Left renal cortex interstitium (tissue), 4 donors: ENCODE measurements at places on chromosomes 4 and X. TPM values are rescaled to one million over a fixed set of nuclear protein-coding genes. Genes with fewer than 3 reads are reported as not detected.

GRCh38 chrX:850471-850916, 219.9 kb downstream of the SHOX start:
- no peak for DNase-seq

DNA sequence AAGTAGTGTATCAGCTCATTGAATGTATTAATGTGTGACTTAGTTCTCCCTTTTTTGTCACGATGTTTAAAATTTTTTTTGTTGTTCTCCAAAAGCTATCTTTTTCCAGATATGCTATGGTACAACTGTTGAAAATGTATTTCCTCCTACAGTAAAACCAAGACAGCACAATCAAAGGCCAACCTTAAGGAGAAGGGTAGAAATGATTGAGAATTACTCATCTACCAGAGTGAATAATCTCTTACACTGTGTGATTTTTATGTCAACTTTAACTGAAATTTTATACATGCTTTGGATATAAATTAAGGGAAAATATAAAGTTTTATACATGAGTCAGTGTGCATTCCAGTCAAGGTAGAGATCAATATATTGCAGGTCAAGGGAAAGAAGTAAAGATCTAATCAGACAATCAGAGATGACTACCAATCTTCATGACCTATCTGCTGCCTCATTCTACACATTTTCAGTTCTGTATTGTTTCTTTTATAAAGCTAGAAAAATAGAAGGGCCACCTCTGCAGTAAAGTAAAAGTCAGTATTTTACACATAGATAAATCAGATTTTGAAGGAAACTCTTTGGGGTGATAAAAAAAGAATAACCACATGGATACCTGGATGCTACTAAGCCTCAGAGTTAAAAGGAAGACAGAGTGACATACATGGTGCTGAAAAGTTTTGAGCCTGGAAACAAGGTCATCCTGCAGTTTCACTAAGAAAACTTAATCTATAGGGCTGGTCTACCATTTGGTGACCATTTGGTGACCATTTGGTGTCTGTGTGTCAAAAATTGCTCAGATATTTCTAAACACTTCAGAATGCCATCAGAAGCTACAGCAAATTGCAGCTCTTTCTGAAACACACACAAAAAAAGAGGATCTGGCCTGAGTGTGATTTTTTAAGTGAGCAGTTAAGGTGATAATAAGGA, 1.6 kb downstream of the FAM13A start:
- DNase-seq, result peak; percentile 0

- DNase-seq, result no peak
Measured at GRCh38 chrX:6460893-6461490, 73.9 kb downstream of the VCX3A start.

- DNase-seq, result no peak
Measured at GRCh38 chr4:155975511-155975910, 21.8 kb upstream of the CTSO start.

DNA sequence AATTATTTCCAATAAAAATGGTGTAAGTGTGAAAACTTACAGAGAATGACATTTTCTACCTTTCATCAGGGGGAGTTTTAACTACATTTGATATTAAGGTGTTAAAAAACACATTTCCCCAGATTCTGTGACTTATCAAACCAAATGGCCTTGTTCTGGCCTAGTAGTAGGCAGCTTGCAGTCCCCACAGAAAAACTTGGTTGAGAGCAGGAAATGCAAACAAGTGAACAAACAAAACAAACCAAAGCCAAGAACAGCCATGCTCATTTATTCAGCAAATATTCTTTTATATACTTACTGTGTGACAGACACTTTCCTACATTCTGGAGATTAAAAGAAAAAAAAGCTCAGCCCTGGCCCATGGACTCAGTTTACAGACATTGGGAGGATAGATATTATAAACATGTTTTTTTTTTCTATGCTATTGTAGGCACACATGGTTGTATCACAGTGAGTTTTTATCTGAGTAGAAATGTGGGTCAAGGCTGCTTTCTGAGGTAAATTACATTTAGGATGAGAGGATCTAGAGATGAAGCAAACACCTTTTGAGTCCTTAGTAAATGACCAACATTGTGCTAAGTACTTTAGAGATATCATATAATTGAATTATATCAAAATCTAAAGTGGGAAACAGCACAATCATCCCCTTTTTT, 449.2 kb upstream of the AADAT start:
- DNase-seq, result no peak

The AMBN gene
- polyA plus RNA-seq, result 1.2 TPM

The SMIM31 gene
- 0.20 TPM for polyA plus RNA-seq

The TEX13B gene
- polyA plus RNA-seq, result not detected

The BANK1 gene
- 2.9 TPM for polyA plus RNA-seq

The NPY2R gene
- 0.45 TPM for polyA plus RNA-seq

The CFI gene
- polyA plus RNA-seq, result 72.3 TPM

The KDM6A gene
- 30.4 TPM for polyA plus RNA-seq

The SAP30 gene
- polyA plus RNA-seq, result 14.2 TPM
